ENCODE measurements at places on chromosomes 4 and X.
A peak's percentile ranks its signal among the peaks of the same experiment; 100 is the strongest.

- DNase-seq: no peak
Measured at GRCh38 chr4:80098635-80099034, 25.6 kb upstream of the ANTXR2 start.

DNA sequence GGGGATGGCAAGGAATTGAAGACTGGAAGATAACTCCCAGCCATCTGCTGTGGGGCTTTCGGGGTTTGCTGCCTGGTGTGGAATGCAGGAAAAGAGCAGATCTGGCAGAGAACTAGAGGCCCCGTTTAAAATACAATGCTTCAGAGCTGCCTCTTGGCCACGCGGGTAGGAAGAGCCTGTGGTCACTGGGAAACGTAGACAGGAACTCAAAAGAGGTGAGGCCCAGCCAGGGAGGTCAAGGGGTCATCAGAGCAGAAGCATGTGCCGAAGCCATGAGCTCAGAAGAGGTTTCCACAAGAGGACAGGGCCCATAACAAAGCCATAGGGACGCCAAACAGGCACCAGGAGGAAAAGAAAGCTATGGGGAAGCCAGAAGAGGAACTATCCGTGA lies 14.5 kb upstream of the STS start:
- no peak for DNase-seq

DNA sequence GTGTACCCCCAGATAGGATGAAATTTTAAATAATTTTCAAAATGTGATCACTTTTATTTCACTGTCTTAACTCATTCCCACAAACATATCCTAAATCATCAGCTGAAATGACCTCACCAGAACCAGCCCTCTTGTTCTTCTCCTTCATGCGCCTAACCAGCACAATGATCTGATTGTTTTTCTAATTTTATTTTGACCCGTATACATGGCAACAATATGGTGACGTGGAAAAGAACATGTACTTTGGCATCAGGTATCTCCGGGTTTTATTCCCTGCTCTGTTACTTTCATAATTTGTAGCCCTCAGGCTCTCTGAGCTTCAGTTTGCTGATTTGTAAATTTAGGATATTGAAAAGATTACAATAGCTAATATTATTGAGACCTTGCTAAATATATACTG lies 562.4 kb upstream of the ZFP42 start:
- no peak for DNase-seq

DNA sequence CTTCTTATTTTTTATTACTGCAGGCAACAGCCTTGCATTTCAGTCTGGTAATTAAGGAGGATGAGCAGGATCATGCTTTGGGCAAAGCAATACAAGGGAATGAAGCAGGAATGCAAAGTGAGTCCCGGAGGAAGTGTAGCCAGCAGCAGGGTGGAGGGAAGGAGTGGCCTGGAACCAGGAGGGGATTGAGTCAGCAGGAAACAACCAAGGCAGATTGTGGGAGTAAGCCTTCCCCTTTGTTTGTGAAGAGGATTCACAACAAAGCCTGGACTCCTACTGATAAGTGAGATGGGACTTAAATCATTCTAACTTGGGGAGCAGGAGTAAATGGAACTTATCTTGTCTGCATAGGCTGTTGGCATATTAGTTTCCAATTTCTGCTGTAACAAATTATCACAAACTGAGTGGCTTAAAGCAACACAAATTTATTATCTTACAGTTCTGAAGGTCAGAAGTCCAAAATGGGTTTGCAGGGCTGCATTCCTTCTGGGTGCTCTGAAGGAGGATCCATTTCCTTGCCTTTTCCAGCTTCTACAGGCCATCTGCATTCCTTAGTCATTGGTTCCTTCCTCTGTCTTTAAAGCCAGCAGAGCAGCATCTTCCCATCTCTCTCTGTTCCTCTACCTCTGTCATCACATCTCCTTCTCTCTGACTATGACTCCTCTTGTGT lies 93.2 kb upstream of the AP1S2 start:
- DNase-seq: no peak

DNA sequence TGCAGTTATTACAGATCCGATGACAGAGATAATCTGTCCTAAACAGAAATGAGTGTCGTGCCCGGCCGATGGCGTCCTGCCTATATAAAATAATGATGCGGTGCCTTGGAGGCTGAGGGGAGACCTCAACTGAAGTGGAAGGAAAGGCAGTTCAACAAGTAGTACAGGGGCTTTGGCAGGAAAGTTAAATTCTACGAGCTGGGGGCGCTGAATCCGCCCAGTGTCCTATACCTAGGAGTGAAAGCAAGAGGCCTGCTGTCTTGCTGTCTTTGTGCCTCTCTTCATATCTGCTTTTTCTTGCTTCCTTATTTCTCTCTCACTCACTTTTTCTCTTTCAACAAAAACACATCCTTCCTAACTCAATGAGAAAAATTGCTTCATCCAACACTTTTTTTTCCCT lies 82.2 kb upstream of the PRPS2 start:
- no peak for DNase-seq

DNA sequence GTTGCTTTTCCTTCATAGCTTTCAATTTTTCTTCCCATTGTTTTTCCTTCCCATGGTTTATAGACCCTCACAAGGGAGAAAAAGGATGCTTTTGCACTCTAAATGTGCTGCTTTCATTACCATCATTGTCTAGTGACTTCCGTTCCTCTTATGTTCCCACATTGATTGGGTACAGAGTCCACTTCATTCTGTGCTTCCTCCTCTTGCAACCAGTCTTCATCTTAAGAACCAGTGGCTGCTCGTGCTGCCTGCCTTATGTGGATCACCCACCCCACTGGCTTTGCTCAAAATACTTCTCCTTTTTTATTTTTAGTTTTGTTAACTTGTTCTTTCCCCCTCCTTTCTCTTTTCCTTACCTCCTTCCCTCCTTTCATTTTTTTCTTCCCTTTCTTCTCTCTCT lies 76.5 kb upstream of the BOD1L1 start:
- no peak for DNase-seq

- no peak for DNase-seq
Measured at GRCh38 chr4:1239141-1239949, 9.6 kb downstream of the CTBP1 start.

- no peak for DNase-seq
Measured at GRCh38 chr4:100288161-100288560, 97.9 kb upstream of the DDIT4L start.

- no peak for DNase-seq
Measured at GRCh38 chrX:153582896-153583295, 16.0 kb downstream of the CCNQ start.

DNA sequence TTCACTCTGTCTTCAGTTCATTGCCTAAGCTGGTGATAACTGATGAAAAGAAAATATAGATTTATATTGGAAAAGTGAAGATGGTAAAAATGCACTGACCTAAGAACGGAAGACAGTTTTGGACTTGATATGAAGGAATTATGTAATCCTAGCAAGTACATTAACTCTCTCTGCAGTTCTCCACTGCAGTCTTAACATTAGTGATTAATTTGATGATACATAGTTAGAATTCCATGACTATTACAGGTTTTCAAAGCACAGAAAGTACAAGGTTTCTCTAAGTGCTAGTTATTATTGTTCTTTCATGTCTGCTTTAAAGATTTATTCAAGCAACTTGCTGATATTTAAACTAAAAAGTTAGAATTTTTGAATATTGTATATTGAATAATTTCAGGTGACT lies 1591.7 kb upstream of the ADGRL3 start:
- no peak for DNase-seq

DNA sequence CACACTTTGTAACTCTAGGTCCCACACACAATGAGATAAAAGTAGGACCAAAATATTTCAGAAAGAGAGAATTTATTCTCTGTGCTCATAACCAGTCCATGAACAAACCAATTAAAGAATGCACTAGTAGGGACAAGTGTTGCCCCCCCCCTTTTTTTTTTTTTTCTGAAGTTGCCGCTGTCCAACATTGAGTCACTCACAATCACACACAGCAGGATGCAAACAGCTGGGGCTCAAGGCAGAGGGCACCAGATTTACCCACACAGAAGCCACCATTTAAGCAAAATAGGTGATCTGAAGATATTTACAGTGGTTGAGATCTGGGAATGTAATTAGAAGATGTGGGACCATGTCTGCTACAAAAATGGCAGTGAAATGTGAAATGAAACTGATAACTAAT lies 850.9 kb upstream of the SLIT2 start:
- DNase-seq: no peak

GRCh38 chrX:100649550-100650356 lies 5.8 kb downstream of the SRPX2 start:
- DNase-seq: no peak

GRCh38 chr4:35526456-35526855 lies 717.9 kb downstream of the ARAP2 start:
- DNase-seq: no peak

DNA sequence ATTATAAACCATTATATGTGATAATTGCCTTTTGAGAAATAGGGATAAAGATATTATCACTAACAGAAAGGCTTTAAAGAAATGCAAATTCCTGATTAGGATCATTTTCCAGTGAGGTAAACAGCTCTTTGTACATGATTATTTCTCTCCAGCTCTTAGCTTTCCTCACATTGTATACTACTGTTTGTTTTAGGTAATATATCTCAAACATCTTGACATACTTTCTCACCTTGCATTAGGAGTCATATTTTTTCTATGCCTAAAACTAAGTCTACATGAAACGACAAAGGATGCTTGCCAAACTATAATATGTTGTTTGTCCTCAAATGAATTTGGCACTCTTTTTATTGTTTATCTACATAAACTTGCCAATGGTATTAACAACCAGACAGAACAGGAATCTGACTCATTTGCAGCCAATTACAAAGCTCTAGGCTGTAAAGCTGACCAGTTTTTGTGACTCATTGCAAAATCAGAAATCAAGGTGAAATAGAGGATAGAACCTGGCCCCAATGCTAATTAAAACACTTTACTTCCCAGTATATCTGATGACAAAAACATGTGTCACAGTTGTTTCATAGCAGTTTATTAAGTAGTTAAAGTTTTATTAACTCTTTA lies 107.0 kb downstream of the IQCM start:
- no peak for DNase-seq

DNA sequence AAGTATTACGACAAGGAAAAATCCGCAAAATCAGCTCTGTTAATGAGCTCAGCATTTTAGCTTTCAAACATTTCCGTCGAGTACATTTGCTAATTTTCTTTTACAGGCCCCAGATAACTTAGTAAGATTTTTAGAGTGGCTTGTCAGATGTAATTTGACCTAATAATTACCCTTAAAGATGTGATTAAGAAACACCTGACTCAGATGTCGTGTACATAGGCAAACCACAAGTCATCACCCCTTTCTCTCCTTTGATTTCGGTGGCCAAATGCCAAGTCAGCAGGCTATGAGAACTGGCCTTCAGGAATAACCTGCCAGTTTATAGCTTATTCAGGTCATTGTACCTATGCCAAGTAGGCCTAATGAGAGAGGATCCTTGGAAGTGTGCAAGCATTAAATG lies 369.6 kb downstream of the PCDH7 start:
- DNase-seq: peak; percentile 25

GRCh38 chr4:144820011-144820727 lies 174.2 kb downstream of the HHIP start:
- DNase-seq: no peak

DNA sequence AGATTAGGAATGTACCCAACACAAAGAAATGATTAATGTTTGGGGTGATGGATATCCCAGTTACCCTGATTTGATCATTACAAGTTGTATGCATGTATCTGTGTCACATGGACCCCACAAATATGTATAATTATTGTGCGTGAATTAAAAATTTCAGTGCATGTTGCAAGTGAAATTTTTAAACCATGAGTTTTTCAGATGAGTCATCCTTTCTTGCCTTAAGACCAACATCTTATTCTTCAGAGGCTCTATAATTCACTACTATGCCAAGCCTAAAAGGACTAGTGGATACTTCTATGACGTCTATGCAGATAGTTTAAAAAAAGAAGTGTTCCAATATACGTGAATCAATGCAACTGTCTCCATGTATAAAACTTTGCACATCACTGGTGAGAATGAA lies 113.0 kb upstream of the SH3RF1 start:
- no peak for DNase-seq

DNA sequence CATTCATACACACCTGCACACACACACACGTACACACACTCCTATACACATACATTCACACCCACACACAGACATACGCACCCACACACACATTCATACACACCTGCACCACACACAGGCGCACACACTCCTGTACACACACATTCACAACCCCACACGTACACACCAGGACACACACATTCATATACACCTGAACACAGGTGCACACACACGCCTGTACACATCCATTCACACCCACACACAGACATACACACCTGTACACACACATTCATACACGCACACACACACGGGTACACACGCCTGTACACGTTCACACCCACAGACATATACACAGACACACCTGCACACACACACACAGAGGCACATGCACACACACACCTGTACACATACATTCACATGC lies 53.0 kb upstream of the PPP2R3B start:
- no peak for DNase-seq

DNA sequence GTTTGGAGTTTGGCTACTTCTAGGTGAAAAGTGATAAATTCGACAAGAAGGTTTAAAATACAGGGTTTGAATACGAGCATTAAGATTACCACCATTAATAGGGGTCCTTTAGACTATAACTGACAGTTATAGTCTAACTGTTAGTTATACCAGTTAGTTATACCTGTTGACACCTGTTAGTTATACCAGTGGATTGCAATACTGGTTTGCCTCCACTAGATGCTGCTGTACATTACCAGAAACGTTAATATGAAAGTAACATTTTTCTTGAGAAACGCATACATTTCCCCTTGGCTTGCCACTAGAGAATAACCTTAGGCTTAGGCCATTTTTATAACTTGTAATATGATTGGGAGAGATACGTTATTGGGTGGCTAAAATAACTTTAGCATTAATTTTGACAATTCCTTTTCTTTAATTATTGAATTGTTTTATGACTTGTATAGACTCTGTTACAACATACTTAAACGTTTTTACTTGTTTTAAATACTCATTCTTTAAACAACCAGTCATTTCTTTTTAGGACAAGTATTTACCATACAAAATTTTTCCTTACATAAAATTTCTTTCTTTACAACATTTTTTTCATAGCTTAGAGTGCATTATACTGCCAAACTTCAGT lies 911.2 kb downstream of the FSTL5 start:
- no peak for DNase-seq

DNA sequence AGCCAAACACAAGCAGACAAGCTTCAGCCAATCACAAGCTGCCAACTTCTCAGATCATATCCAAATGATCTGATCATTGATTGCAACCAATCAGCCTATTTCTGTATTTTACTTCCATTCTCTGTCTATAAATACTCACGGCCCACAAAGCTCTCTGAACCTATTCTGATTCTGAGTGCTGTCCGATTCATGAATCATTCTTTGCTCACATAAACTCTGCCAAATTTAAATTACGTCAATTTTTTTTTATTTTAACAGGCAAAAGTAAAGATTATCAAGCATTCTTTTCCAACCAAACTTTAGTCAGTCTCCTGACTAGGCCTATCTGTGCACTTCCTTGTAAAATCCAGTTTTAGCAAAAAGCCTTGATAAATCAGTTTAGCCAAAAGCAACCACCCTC lies 1.8 kb upstream of the TCEANC start:
- no peak for DNase-seq

GRCh38 chrX:40964633-40965586 lies 120.3 kb upstream of the USP9X start:
- no peak for DNase-seq

Measured in NCI-H2107 (cell line).